Sigmoid colon (tissue), 7 donors: ENCODE measurements at places on chromosomes 5 and 9. TPM values are rescaled to one million over a fixed set of nuclear protein-coding genes. Genes with fewer than 3 reads are reported as not detected.

The C6 gene
- 1.9 TPM for total RNA-seq

The FST gene
- total RNA-seq, result 6.1 TPM

The PRR16 gene
- 5.7 TPM for total RNA-seq

The GARIN3 gene
- not detected for total RNA-seq

The PDE8B gene
- 2.9 TPM for total RNA-seq

The TAF11L10 gene
- total RNA-seq, result not detected

The SPINK6 gene
- not detected for total RNA-seq

The GPR151 gene
- not detected for total RNA-seq

The PTPRD gene
- total RNA-seq, result 6.3 TPM

The ARRDC1 gene
- total RNA-seq, result 26.3 TPM

The SMARCA2 gene
- total RNA-seq, result 75.0 TPM

The AK8 gene
- total RNA-seq, result 0.81 TPM

The TRPM3 gene
- total RNA-seq, result 0.55 TPM

The IRX2 gene
- total RNA-seq, result not detected

The C5orf52 gene
- not detected for total RNA-seq

The STOML2 gene
- 116 TPM for total RNA-seq

The TXN gene
- 108 TPM for total RNA-seq

The SH2D3C gene
- 5.0 TPM for total RNA-seq

The SLC36A2 gene
- total RNA-seq, result not detected

The DBH gene
- total RNA-seq, result not detected

The GABRA1 gene
- total RNA-seq, result not detected

The DPYSL3 gene
- 208 TPM for total RNA-seq

The ALDH1A1 gene
- 269 TPM for total RNA-seq

The PTPN3 gene
- 1.3 TPM for total RNA-seq

The MED7 gene
- 9.7 TPM for total RNA-seq

The ENTREP1 gene
- 3.6 TPM for total RNA-seq

The LMX1B gene
- 0.16 TPM for total RNA-seq

The HRH2 gene
- 3.8 TPM for total RNA-seq

The NDFIP1 gene
- 47.8 TPM for total RNA-seq

The PCDHA10 gene
- total RNA-seq, result 0.27 TPM
